ENCODE measurements at places on chromosomes 5 and 9. TPM values are rescaled to one million over a fixed set of nuclear protein-coding genes. Genes with fewer than 3 reads are reported as not detected.

GRCh38 chr5:136474466-136474865 is 109.1 kb upstream of the TRPC7 start:
- no peak for DNase-seq

DNA sequence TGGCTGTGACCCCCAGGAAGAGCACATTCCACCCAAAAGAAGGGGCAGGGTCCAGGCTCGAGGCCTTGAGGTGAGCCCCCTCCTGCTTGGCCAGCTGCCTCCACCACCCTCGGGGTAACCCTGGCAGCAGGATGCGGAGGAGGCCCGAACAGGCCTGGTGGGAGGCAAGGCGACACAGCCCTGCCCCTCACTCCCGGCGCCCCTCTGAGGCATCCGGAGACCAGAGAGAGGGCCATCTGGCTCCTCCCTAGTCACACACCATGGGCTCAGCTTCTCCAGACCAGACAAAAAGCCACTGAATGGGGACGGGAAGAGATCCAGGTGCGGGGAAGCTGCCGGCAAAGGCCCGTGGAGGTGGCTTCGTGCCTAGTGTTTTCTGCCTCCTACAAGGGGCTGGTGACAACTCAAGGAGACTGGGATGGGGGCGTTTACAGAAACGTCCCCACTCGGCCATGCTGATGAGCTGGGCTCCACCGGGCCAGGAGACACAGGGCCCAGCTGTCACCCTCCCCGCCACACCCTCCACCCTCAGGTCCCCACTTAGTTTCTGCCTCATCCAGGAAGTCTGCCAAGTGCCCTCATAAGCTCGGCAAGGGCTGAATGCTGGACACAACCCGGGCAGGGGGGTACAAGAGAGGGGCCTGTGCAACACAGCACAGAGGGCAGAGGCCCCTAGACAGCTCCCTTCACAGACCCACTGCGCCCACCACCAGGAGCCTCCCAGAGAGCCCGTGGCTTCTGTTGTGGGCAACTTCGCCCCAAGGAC is 41.9 kb downstream of the NACC2 start:
- no peak for DNase-seq

DNA sequence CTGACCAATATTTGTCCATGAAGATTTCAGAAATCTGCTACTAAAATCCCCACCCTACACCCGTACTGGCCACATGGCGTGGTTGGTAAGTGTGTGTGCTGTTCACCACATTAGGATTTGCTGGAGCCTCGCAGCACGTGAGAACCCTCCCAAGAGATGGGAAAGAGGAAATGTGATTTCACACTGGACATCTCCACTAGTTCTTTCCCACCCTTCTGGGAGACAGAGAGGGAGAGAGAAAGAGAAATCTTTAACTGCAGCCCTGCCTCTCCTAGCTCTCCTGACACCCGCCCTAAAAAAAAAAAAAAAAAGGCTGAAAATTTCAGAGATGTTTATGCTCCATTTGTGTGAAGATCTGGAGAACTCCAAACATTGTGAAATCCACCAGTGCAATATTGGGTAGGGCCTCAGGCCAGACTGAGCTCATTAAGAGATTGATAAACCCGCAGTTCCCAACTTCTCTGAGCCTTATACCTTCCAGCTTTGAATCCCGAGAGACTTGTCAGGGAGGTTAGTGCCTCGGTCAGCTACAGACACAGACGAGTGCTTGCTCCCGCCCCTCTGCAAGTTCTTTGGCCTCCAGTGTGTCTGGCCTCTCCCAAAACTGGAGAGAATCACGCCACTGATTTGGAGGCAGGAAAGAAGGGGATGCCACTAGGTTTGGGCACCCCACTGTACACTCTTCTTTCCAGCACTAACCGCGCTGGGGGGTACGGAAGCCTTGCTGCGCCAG is 1.9 kb downstream of the SPRY4 start:
- no peak for DNase-seq

DNA sequence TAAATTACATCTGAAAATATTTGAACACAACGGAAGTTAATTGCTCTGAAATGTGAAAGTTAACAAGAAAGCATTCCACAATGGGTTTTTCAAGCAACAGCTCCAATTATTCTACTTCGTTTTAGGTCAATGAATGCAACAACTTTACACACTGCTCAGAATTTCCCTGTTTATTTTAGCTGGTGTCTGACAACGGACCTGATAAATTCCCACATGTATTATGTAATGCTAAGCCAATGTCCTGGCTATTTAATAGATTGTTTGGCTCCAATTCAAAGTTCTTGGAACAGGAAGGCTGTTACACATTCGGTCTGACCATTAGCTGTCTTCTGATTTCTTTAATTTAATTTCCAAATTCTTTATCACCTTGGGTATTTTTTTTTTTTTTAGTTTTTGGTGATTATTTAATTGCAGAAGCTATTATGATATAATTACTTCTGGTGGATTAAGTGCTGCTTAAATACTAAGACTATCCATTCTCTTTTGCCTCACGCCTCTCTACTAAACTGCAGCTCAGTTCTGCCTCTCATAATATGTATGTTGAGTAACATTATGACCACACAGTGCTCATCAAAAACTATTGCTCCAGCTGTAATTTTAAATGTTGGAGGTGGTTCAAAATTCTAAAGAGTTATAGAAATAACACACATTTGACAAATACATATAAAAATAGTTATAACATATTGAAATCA is 57.9 kb downstream of the MEF2C start:
- peak; percentile 91 for DNase-seq

GRCh38 chr5:51832934-51833470 is 449.8 kb downstream of the ISL1 start:
- DNase-seq: no peak

DNA sequence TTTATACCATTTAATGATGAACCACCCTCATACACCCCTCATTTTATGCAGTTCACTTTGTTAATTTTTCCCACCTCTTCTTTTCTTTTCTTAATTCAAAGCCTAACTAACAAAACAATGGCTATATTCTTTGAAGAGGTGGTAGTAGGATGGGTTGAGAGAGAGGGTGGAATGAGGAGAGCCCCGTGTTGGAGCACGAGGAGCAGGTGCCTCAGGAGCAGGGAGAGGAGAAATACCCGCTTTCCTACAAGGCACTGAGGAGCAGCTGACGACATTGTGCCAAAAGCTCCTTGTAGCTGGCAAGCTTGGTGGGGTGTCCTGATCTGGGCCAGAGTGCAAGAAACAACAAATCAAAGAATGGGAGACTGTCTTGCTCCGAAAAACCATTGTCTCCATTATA is 129.6 kb downstream of the HTR4 start:
- DNase-seq: no peak

- no peak for DNase-seq
These were observed 56.5 kb downstream of the RXRA start for GRCh38 chr9:134382733-134383132.

DNA sequence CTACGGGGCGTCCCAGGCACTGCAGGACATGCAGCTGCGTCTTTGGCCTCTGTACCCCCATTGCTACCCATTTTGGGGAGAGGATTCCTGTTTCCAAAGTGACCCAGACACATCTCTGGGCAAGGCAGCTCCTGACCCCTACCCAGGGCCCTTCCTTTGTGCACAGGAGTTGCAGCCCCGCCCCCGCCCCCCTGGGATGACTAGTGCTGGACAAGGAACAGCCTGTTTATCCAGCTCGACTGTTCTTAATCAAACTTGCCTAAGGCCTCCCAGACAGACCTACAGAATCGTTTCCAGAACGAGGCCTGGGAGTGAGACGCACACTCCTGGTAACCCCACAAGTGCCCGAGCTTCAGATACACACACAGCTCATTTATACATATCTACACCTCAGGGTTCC is 13.2 kb downstream of the DIPK1B start:
- peak; percentile 62 for DNase-seq

DNA sequence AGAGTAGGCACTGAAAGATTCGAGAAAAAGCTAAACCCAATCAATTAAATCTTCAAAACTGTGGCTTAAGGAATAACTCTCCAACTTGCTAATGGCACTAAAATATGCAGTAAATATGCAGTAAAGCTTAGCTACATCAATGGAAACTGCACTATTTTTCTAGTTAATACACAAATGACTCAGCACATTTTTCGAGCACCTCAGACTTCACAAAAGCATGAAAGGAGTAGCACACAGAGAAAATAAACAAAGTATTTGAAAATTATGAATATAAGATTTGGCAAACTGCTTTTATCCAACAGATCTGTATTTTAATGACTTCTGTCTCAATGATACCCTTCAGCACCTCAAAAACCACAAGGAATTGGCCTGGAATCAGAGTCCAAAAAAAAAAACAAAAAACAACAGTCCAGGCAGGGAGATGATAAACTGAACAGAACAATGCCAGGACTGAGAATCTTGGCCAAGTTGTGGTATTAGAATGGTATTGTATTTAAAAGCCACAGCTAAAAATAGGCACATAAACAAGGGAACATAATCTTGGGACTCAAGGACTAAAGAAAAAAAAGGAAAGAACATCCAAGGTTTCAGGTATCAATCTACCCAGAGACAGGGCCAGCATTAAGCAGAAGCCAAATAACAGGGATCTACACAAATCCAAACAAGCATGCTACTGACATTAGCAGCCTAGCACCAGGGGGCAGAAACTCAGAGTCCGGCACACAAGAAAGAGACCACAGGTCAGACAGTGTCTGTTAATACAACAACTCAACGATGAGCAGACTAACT is 21.4 kb downstream of the TMEM245 start:
- DNase-seq: peak; percentile 98

DNA sequence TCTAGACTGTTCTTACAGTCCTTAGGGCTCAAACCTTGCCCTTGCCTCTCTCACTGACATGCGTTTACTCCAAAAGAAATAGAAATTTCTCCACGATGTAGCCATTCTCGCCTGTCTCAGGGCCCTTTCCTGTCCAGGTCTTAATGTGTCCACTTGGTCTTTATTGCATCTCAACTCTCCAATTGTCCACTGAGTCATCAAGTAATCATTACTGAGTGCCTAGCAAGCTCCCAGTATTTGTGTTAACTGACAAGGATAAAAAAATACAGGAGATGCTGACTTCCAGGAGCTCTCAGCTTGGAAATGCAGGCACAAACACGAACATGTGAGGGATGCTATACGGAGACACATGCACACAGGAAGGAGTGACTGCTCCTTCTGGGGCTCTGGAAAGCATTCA is 147.3 kb downstream of the ARSB start:
- DNase-seq: peak; percentile 78

DNA sequence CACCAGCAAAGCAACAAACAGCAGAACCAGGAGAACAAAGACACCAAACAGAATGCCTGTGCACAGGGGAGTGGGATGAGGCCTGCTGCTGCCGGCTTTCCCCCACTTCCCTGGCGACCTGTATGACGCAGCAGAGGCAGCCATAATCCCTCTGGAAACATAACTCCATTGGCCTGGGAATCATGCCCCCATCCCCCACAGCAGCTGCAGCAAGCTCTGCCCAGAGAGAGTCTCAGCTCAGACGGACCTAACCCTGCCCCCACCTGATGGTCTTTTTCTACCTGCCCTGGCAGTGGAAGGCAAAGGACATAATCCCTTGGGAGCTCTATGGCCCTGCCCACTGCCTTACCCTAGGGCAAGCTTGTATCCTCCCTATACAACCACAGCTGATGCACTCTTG is 81.8 kb upstream of the FANCC start:
- no peak for DNase-seq

DNA sequence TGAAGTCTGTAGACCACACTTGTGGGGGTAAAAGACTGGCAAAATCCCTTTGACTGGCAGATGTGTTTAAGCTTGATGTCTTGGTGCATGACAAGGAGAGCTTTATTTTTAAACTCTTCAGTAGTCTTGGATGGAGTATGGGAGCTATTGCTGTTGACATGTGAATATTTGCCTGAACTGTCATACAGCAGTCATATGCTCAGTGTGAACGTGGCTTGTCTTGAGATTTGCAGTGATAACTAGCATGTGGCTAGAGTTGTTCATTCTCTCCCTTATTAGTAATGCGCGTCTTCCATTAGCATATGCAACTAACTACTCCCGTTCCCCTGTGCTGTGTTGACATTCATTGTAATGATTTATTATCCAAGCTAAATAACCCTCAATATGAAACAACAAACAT is 523.6 kb upstream of the WWC1 start:
- no peak for DNase-seq

GRCh38 chr9:125797930-125798329 is 50.8 kb downstream of the PBX3 start:
- no peak for DNase-seq

DNA sequence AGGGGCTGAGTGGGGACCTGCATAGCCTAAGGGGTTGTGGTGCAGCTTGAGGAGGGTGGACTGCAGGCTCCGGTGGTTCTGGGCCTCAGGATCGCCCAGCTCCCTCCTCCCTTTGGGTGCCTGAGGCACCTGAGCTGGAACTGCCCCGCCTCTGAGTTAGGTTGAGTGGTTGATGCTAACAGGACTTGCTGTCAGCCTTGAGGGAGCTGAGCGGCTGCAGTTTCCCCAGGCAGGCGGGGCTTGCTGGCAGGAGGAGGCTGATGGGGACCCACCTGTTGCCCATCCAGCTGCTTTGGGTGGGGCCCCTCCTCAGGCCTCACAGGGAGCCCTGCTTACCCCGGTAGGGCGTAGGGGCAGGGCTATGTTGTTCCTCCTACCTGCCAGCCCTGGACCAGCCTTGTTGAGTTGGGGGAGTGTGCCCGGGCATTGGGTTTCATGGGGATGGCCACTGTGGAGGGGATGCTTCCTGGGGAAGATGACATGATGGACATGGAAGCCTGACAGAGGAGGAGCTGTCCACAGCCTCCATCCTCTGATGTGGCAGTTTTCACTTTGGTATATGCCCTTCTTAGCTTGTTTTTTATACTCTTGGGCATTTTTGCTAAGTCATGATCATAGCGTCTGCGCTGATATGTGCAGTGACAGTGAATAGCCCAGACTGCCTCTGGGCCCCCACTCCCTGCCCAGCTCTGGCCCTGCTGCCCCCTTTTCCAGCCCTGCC is 14.3 kb downstream of the WNK2 start:
- no peak for DNase-seq

DNA sequence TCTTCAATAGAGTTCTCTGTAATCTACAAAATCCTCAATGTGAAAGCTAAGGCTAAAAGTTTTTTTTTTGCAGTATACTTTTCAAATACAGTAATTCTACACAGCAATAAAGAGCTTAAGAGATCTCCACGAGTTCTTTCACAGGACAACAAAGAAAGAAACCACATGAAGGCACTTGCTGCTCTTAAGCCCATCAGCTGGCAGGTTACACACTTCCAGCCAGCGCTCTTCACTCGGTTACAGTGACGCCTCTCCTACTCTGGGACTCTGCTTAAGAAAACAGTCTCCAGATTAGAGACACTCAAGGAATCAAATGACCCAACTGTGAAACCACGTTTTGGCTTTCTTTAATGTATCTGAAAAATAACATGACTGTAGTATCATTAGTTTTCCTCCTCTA is 85.0 kb downstream of the ROR2 start:
- DNase-seq: no peak

- DNase-seq: no peak
These were observed 119.2 kb downstream of the LPAR1 start for GRCh38 chr9:110919050-110919435.

PFN3 gene
- total RNA-seq: not detected

FAM81B gene
- not detected for total RNA-seq
